ENCODE measurements at places on chromosomes 1 and 21.
A peak's percentile ranks its signal among the peaks of the same experiment; 100 is the strongest.

GRCh38 chr1:205928317-205928716 is 14.9 kb downstream of the SLC26A9 start:
- H3K4me3 ChIP-seq, result no peak overlapping the region
- no peaks in the 10 kb centered on the region for H3K4me1 ChIP-seq
- H3K36me3 ChIP-seq, result no peaks in the 10 kb centered on the region

GRCh38 chr1:207781312-207781711 is 29.5 kb downstream of the CD46 start:
- no peak overlapping the region for H3K4me3 ChIP-seq
- H3K4me1 ChIP-seq, result no peaks in the 10 kb centered on the region
- H3K27me3 ChIP-seq, result no peaks in the 10 kb centered on the region
- DNase-seq, result no peak
- H3K27ac ChIP-seq, result no peak overlapping the region

DNA sequence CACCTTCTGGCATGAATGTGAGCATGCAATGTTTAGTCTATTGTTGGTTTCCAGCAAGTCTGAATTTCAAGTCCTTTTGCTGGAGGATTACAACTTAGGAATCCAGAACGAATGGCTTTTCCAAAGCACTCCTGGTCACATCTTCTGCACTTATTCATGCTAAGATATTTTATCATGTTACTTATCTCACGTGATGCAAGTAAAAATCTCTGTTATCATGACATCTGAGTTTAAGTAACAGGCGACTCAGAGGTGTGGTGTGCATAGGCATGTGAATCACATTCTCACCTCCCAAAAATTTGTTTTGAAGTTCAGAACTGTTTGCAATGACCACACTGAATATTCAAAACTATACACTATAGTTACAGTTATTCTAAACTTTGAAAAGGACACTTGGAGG is 204.8 kb upstream of the FGGY start:
- H3K27ac ChIP-seq, result no peak overlapping the region
- no peak for DNase-seq
- H3K4me3 ChIP-seq, result no peak overlapping the region
- no peaks in the 10 kb centered on the region for H3K27me3 ChIP-seq
- H3K36me3 ChIP-seq, result no peaks in the 10 kb centered on the region

DNA sequence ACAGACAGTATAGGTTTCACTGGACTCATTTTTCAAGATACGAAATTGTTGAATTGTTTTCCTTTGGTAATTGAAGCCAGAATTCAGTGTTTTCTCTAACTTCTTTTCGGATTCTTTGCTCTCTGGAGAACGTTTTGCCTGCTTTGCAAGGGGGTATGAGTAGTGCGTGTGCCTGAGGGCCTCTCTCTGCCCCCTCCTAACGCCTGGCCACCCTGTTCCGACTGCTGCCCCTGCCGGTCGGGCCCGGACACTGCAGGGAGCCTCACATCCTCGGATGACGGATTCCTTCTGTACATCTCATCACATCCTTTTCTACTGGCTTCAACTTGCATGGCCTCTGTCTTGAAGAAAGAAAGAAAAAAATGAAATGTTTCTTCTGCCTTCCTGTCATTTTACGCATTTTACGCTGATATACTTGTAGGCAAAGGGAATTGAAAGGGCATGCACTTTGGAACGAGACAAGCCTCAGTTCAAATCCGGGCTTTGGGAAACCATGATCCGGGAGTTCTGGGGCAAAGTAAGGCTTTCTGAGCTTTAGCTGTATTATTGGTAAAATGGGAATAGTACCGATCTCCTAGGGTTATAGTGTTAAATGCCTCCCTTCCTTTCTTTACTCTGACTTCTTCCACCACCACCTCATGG is 65.1 kb downstream of the DISC1 start:
- H3K4me1 ChIP-seq, result no peaks in the 10 kb centered on the region
- no peak overlapping the region for H3K4me3 ChIP-seq
- no peaks in the 10 kb centered on the region for H3K27me3 ChIP-seq
- no peaks in the 10 kb centered on the region for H3K36me3 ChIP-seq
- no peak overlapping the region for H3K27ac ChIP-seq

DNA sequence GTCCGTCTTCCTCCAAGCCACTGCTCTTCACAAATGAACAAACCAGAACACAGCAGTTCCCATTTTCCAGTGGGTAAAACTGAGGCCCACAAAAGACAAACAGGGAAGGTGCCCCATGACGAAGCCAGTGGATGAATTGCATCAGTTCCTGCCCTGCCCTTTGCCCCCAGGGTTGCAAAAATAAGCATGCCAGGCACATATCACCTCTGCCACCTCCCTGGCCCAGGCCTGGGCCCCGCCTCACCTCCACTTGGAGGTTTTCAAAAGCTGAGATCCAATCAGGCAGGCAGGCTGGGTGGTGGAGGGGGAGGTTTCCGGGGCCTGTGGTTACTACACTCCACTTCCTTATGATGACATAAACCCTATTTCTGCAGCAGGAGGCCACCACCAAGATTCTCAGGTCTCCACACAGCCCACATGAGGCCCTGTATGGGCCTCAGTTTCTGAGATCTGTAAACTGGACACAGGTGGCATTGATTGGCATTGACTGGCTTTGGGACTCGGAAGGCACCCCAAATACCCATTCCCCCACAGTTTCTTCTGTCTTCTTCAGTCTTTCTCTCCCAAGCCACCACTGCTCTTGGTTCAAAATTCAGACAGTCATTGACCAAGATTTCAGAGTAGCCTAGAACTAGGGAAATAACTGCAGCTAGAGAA is 4.1 kb downstream of the KIF21B start:
- no peak for DNase-seq
- H3K27ac ChIP-seq, result peak overlapping the region; percentile 58
- H3K36me3 ChIP-seq, result no peaks in the 10 kb centered on the region

DNA sequence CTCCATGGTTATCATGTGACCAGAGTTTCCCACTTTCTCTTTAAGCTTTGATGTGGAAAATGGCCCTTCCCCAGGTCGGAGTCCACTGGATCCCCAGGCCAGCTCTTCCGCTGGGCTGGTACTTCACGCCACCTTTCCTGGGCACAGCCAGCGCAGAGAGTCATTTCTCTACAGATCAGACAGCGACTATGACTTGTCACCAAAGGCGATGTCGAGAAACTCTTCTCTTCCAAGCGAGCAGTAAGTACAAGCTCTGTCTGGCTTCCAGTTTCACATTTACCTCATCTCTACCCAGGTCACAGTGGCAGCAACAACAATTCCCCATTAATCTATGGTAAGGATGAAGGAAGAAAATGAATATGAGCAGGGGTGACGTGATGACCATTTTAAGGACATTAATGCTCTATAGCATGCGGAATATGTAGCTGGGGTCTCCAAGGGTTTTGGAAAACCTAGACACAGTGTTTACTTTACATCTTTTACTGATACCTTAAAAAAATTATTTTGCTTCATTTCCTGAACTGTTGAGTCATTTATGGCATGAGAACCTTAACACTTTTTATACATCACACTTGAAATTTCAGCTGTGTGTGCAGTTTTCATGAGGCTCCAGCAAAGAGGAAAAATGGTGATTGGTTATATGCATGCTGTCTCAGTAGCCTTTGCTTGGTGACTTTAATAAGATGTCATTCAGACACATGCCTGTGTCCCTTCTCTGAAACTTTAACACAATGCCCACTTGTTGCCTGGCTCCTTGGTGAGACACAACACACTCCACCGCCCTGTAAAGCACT is 286.3 kb upstream of the SGIP1 start:
- no peak for DNase-seq
- no peaks in the 10 kb centered on the region for H3K36me3 ChIP-seq
- H3K4me3 ChIP-seq, result no peak overlapping the region
- H3K27ac ChIP-seq, result no peak overlapping the region
- H3K27me3 ChIP-seq, result no peaks in the 10 kb centered on the region
- H3K4me1 ChIP-seq, result no peaks in the 10 kb centered on the region

- no peak for DNase-seq
- H3K27ac ChIP-seq, result no peak overlapping the region
- no peak overlapping the region for H3K4me3 ChIP-seq
- H3K4me1 ChIP-seq, result peaks cover 19% of the 10 kb centered on the region
Observed at GRCh38 chr1:220894924-220895256, 15.6 kb downstream of the HLX start.

GRCh38 chr1:56525489-56526041 is 53.8 kb downstream of the PLPP3 start:
- no peak overlapping the region for H3K4me3 ChIP-seq
- H3K36me3 ChIP-seq, result peaks cover 43% of the 10 kb centered on the region
- H3K27me3 ChIP-seq, result no peaks in the 10 kb centered on the region
- no peak overlapping the region for H3K27ac ChIP-seq
- DNase-seq, result no peak

DNA sequence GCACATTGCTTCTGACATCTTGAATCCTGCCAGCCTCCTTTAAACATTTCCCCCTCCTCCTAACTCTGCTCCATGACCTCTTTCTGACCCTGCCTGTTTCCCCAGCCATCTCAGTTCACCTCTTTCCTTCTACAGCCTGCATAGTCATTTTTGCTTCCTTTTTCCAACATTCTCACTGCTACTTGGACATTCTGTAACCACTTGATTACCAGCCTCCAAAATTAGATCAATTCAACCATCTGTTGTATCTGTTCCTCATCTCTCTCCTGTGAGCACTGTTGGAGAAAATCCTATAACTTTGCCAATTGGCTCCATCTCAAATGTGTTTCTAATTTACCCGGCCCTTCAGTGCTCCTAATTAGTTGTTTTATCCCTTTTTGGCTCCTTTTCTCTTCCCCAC is 27.5 kb upstream of the GPR88 start:
- H3K36me3 ChIP-seq, result no peaks in the 10 kb centered on the region
- H3K4me1 ChIP-seq, result peaks cover 3% of the 10 kb centered on the region
- no peak overlapping the region for H3K4me3 ChIP-seq
- no peak overlapping the region for H3K27ac ChIP-seq
- H3K27me3 ChIP-seq, result no peaks in the 10 kb centered on the region
- DNase-seq, result no peak

- no peak overlapping the region for H3K4me3 ChIP-seq
- H3K27me3 ChIP-seq, result no peaks in the 10 kb centered on the region
- no peak for DNase-seq
- no peak overlapping the region for H3K27ac ChIP-seq
- H3K4me1 ChIP-seq, result no peaks in the 10 kb centered on the region
Observed at GRCh38 chr1:40301541-40302299, 15.4 kb downstream of the COL9A2 start.

GRCh38 chr1:222897527-222898190 is 82.8 kb downstream of the DISP1 start:
- no peak for DNase-seq
- no peaks in the 10 kb centered on the region for H3K4me1 ChIP-seq
- H3K4me3 ChIP-seq, result peak overlapping the region; percentile 14
- H3K27ac ChIP-seq, result peak overlapping the region; percentile 51
- no peaks in the 10 kb centered on the region for H3K27me3 ChIP-seq
- H3K36me3 ChIP-seq, result no peaks in the 10 kb centered on the region

GRCh38 chr1:209767706-209768105 is 11.9 kb downstream of the TRAF3IP3 start:
- H3K27me3 ChIP-seq, result no peaks in the 10 kb centered on the region
- H3K27ac ChIP-seq, result no peak overlapping the region
- H3K36me3 ChIP-seq, result no peaks in the 10 kb centered on the region

Measured in liver (tissue), 10 donors.